ENCODE measurements at places on chromosomes 6 and 20. TPM values are rescaled to one million over a fixed set of nuclear protein-coding genes. Genes with fewer than 3 reads are reported as not detected.

DNA sequence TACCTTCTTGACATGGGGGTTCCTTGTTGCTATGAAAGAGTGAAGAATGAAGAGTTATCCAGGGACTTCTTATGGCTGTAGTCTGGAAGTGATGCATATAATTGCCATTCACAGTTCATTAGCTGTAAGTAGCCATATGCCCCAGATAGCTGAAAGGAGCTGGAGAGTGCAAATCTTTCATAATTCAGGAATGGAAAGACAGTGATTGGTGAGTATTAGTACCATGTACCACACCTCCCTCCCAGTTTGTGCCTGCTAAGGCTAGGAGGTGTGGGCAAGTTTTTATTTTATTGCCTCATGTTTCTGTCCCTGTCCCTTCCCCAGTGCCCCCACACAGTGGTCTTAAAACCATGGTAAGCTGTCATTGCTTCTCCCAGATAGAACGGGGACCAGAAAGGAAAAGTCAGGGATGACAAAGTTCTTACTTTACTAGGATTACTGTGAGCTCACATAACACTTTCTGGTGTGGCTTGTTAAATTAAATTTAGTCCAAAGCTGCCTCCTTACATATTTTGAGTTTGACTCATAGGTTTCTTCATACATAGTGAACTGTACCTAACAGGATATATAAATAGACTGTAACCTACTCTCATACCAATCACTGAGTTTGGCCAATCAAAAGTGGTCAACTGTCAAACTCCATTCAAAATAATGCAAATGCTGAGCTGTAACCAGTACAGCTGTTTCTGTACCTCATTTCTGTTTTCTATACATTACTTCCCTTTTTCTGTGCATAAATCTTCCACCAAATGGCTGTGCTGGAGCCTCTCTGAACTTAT is 119.4 kb downstream of the RFPL4B start:
- H3K4me1 ChIP-seq = no peaks in the 10 kb centered on the region
- no peak overlapping the region for H3K27ac ChIP-seq
- no peak overlapping the region for H3K4me3 ChIP-seq
- no peaks in the 10 kb centered on the region for H3K27me3 ChIP-seq
- DNase-seq = no peak

- no peaks in the 10 kb centered on the region for H3K27me3 ChIP-seq
- no peaks in the 10 kb centered on the region for H3K36me3 ChIP-seq
- peak overlapping the region; percentile 42 for H3K4me3 ChIP-seq
- peak overlapping the region; percentile 64 for H3K27ac ChIP-seq
- no peaks in the 10 kb centered on the region for H3K4me1 ChIP-seq
Measured at GRCh38 chr6:142300758-142301650, 803 bp upstream of the ADGRG6 start.

DNA sequence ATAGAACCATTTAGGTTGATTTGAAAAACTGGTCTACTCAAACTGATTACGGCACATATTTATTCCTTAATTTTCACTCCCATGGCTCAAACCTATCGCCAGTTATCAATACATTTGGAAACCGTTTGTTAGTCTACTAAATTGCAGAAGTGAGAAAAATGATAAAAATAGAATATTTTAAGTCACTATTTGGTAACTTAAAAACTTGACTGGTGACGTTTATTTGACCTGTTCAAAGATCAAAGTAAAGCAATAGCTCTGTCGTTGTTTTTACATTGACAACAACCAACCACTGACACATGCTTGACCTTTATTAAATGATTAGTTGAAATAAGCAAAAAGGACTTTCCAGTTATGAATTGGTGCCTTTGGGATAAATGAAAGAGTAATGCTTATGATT is 402.9 kb upstream of the MAP3K7 start:
- no peak for DNase-seq
- H3K27ac ChIP-seq = no peak overlapping the region
- no peaks in the 10 kb centered on the region for H3K4me1 ChIP-seq
- H3K4me3 ChIP-seq = no peak overlapping the region
- H3K36me3 ChIP-seq = no peaks in the 10 kb centered on the region
- H3K27me3 ChIP-seq = no peaks in the 10 kb centered on the region

GRCh38 chr20:275791-276190 is 14.8 kb downstream of the C20orf96 start:
- H3K27me3 ChIP-seq = no peaks in the 10 kb centered on the region
- no peaks in the 10 kb centered on the region for H3K36me3 ChIP-seq
- H3K27ac ChIP-seq = no peak overlapping the region

DNA sequence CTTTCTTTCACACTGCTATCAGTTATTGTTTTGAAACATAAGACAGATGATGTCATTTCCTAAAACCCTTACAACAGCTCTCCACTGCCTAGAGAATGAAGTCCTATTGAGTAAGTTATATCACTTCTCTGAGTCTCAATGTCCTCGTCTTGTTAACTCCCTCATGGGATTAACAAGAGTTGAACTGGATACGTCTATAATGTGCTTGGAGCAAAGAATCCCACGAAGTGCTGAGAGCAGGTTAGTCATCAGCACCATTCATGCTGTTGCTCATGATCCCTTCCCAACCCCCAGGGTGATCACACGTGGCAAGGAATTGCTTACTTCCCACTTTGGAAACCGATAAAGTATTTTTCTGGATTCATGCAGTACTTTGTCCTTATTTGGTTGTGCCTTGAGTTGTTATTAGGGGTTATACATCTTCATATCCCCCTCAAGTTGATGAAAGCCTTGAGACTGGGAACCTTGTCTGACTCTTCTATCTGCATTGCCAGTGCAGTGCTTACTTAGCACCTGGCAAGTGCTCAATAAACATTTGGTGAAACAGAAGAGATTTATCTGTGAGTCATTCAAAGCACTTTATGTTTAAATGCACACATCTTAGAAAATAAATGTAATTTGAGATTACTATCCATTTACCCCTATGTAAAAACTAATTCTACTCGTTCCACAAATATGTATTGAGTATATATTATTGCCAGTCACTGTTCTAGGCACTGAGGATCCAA is 487.5 kb downstream of the EPM2A start:
- DNase-seq = no peak
- H3K27me3 ChIP-seq = no peaks in the 10 kb centered on the region
- H3K27ac ChIP-seq = no peak overlapping the region
- H3K4me3 ChIP-seq = no peak overlapping the region
- H3K36me3 ChIP-seq = no peaks in the 10 kb centered on the region

DNA sequence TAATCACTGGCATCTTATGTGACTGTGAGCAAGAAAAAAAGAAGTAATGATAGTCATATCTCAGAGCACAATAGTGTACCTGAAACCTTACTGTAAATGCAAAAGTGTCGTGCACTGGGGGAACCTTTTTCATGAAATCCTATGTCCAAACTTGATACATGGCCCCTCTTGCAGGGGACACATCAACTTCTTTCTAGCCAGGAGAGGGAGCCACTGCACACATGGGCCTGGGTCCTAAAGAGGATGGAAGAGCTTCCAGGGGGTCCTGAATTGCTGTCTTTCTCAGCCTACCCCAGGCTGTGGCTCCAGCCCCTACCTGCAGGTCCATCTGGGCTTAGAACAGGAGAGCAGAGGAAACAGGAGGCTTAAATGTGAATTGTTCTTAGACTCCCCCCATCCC is 165.7 kb downstream of the SOD2 start:
- H3K4me1 ChIP-seq = no peaks in the 10 kb centered on the region
- H3K27me3 ChIP-seq = no peaks in the 10 kb centered on the region
- DNase-seq = no peak

DNA sequence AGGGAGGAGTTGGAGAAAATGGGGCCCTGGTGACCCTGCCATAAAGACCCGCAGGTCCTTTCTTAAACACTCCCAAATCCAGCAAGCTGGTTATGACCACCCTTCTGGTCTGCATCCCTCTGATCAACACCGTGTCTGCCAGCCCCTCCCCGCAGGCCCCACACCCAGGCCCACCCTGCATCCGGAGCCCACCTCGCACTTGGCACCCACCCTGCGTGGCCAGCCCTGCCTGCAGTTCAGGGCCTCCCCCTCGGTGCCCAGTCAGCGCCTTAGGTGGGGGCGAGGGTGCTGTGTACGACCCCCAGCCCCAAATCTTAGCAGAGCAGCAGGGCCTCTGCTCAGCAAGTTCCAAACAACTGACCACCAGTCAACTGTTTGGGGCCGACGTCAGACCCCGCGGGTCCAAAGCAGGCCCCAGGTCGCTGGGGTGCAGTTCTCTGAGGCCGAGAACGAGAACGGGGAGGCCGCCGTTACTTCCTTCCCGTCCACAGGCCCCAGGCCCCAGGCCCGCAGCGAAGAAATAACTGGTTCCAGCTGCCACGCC is 1.2 kb downstream of the ACSS1 start:
- peak overlapping the region; percentile 87 for H3K4me3 ChIP-seq
- H3K27ac ChIP-seq = peak overlapping the region; percentile 85
- H3K4me1 ChIP-seq = peaks cover 17% of the 10 kb centered on the region

- H3K4me3 ChIP-seq = no peak overlapping the region
- no peak for DNase-seq
- no peaks in the 10 kb centered on the region for H3K4me1 ChIP-seq
- H3K36me3 ChIP-seq = no peaks in the 10 kb centered on the region
- H3K27ac ChIP-seq = no peak overlapping the region
- H3K27me3 ChIP-seq = no peaks in the 10 kb centered on the region
Measured at GRCh38 chr6:108484016-108484415, 76.7 kb upstream of the FOXO3 start.

GRCh38 chr6:76843054-76843822 is 620.1 kb downstream of the HTR1B start:
- no peaks in the 10 kb centered on the region for H3K4me1 ChIP-seq
- no peak overlapping the region for H3K27ac ChIP-seq
- H3K27me3 ChIP-seq = no peaks in the 10 kb centered on the region
- no peak for DNase-seq

DNA sequence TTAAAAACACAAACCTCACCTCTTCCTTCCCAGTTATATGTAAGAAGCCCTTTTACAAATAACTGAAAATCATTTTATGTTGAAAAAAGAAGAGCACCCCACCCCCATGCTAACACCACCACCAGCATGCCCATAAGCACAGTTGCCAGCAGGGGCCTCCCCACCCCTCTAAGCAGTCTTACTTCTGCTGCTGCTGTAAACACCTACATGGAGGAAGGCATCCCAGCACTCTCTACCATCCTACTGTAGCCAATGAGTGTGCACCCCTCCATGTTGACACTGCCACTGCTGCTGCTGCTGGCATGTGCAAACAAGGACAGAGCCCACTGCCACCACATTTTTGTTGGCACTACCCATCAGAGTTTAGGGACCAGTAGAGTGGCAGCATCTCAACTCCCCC is 49.6 kb upstream of the PHIP start:
- no peaks in the 10 kb centered on the region for H3K36me3 ChIP-seq
- no peaks in the 10 kb centered on the region for H3K4me1 ChIP-seq
- no peak overlapping the region for H3K27ac ChIP-seq
- no peak overlapping the region for H3K4me3 ChIP-seq

DNA sequence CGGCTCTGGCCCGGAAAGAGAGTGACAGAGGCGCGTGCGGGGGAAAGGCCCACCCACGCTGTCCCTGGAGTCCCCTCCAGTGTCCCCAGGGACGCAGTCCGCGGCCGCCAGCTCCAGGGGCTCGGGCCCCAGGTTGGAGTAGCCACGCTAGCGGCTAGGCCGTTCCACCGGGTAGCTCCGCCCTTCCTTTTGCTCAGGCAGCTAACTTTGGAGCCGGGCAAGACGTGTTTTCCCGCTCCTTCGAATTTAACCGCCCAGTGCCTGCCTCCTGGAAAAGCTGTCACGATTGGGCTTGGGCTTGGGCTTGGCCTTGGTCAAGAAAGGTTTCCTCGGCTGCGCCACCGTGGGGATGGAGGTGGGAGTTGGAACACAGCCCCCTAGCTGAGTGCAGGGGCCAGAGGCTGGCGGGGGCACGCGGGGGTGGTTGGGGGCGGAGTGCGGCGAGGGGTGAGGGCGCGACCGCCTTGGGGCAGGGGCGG is 4.7 kb downstream of the LINC00237 start:
- peaks cover 65% of the 10 kb centered on the region for H3K27me3 ChIP-seq
- no peak overlapping the region for H3K27ac ChIP-seq
- no peaks in the 10 kb centered on the region for H3K36me3 ChIP-seq
- H3K4me1 ChIP-seq = no peaks in the 10 kb centered on the region
- no peak for DNase-seq

DNA sequence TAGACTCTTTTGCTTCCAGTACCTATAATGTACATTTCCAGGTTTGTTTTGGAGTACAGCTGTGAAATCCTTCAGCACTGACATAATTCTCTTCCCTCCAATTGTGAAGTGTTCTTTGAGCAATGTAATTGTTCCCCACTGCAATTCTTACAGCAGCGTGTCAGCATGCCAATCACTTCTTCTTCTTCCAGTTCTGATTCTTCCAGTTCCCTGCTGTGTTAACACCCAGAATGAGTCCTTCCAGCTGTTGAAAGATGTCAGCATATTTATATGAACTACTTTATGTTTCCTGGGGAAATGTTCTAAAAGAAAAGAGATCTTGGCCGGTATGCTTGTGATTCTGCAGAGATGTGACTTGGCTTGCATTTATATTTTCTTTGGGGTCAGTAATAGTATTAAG is 213.9 kb downstream of the UNC5CL start:
- no peaks in the 10 kb centered on the region for H3K4me1 ChIP-seq
- DNase-seq = no peak
- H3K4me3 ChIP-seq = no peak overlapping the region
- H3K36me3 ChIP-seq = no peaks in the 10 kb centered on the region
- no peak overlapping the region for H3K27ac ChIP-seq

- H3K4me3 ChIP-seq = no peak overlapping the region
- H3K36me3 ChIP-seq = no peaks in the 10 kb centered on the region
- no peaks in the 10 kb centered on the region for H3K4me1 ChIP-seq
- DNase-seq = no peak
- no peaks in the 10 kb centered on the region for H3K27me3 ChIP-seq
- no peak overlapping the region for H3K27ac ChIP-seq
Measured at GRCh38 chr6:143125455-143125854, 64.8 kb downstream of the AIG1 start.

DNA sequence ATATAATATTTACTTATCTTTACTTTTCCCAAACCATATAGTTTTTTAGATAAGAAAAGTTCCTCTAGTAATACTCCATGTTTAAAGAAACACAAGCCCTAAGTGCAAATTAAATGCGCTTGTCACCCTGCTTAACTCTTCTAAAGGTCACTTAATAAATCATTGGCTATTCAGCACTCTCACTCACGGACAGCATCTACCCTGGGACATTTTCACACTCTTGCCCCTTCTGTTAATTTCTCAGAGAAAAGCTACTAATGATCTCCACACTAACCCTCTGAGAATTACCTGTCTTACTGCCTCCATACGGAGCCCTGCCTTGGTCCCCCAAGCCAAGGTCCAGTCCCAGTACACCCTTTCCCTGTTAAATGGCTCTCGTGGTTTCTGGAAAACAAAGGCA is 102.2 kb downstream of the NRN1 start:
- H3K4me1 ChIP-seq = no peaks in the 10 kb centered on the region
- H3K36me3 ChIP-seq = no peaks in the 10 kb centered on the region
- H3K27ac ChIP-seq = no peak overlapping the region
- H3K4me3 ChIP-seq = no peak overlapping the region

Gene SMLR1
- total RNA-seq = not detected

Gene ARMC12
- 1.7 TPM for total RNA-seq

Gene FITM2
- total RNA-seq = 24.2 TPM

Gene PAX1
- not detected for total RNA-seq

Gene CAGE1
- 0.09 TPM for total RNA-seq

Data from prostate gland (tissue), 2 donors.